ENCODE measurements at places on chromosomes 4 and X.

GRCh38 chr4:44738615-44739014 lies 12.3 kb upstream of the GNPDA2 start:
- no peak for DNase-seq

GRCh38 chrX:81120258-81120935 lies 81.3 kb downstream of the HMGN5 start:
- peak; percentile 0 for DNase-seq

DNA sequence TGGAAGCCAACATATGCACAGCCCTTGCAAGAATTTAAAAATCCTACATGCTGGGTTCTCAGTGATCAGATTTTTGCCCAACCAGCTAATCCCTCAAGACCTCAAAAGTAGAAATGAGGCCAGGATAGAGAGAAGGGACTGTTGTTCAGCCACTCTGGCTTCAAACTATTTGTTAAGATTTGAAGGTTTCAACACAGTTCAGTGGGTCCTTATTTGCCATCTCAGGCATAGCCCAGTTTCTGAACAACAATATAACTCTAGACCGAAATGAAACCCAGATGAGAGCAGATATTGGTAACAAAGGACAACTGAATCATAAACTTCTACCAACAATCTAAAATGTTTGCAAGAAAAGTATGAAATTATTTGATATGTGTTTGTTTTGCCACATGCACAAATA lies 237.3 kb downstream of the NR3C2 start:
- DNase-seq, result peak; percentile 18

DNA sequence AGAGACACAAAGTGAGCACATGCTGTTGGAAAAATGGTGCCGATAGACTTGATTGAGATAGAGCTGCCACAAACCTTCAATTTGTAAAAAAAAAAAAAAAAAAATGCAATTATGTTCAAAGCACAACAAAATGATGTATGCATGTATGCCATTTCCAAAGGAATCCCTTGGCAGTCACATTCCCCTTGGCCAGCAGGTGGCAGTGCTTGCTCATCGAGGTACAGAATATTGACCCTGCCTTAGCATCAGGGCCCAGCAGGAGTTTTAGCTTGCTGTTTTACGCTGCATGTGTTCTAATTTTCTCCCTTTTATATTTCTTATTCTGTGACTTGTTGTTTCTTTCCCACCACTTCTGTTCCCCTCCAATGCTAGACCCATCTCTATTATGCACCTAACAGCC lies 34.5 kb upstream of the CYBB start:
- peak; percentile 67 for DNase-seq

DNA sequence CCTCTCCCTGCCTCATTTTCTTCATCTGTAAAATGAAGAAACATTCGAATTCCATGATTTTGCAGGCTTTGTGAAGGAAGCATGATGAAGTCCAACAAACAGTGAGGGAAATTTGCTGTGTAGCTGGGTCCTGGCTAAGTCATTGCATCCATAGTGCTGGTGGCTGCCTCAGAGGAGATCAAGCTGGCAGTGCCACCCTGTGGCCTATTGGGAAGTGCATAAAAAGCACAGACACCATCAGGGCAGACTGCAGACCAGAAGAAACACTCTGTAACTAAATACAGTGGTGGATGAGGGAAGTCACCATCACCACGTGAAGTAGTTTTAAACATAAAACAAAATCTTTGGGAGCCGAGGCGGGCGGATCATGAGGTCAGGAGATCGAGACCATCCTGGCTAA lies 40.7 kb upstream of the DDX3X start:
- DNase-seq, result peak; percentile 2

- peak; percentile 63 for DNase-seq
These were observed 1.8 kb downstream of the RAP2C start for GRCh38 chrX:132217203-132218073.

- no peak for DNase-seq
These were observed 18.2 kb upstream of the UGT2B10 start for GRCh38 chr4:68797618-68798017.

- DNase-seq, result no peak
These were observed 946.4 kb downstream of the PDHA2 start for GRCh38 chr4:96786306-96786705.

GRCh38 chrX:103214870-103215424 lies at the start of gene BEX4:
TSS of gene BEX4 (plus strand) at chrX:103215108. CDS start at chrX:103216154, 1,046 bp downstream.
- peak; percentile 86 for DNase-seq

DNA sequence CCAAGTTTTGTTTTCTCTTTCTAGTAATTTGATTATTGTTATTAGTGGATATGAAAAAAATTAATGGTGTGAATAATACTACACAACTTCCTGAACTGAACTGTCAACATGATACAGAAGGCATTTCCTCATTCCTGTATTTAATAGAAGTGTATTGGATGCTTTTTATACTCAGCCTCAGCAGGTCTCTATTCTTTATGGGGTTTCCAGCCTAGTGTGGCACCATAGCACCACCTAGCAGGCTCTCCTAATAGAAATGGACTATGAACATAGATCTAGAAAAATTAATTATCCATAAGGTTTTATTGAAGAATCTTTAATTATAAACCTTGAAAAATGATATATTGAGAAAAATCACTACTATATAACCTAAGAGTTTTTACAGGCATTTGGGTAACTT lies 52.4 kb downstream of the GLRB start:
- DNase-seq, result peak; percentile 17

DNA sequence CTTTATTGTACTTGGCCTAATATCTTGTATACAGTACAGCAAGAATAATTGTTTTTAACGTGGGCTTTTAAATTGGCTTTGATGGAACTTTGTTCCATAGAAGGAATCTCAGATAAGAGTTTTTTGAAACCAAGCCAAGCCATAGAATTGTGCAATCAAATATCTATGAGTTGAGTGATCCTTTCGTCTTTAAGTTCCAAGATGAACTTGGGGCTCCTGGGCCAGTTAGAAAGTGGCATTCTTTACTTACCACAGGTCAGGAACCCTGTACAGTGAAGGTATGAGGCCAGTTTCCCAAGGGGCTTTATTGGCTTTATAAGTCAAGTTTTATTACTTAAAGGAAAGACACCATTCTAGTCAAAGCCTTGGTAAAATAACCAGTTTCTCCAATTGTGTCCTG lies 2104.2 kb downstream of the PCDH7 start:
- DNase-seq, result no peak

DNA sequence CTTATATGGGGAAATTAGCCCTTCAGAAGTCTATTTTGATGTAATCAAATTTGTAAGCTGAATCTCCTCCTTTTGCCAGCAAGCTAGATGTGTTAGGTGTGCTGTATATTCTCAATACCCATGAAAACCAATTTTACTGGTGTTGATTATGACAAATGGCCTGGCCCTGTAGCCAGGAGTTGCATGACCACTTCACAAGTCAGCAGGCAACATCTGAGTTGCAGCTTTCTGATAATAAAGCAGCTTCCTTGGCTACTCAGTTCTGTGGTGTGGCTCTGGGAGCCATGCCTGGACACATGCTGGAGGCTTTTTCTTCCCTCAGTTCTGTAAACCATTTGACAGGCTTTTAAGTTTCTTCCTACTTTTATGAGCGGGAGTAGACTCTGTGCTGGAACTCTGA lies 154.1 kb upstream of the CXCL13 start:
- DNase-seq, result no peak

- no peak for DNase-seq
These were observed 59.6 kb upstream of the CASK start for GRCh38 chrX:41982953-41983352.

DNA sequence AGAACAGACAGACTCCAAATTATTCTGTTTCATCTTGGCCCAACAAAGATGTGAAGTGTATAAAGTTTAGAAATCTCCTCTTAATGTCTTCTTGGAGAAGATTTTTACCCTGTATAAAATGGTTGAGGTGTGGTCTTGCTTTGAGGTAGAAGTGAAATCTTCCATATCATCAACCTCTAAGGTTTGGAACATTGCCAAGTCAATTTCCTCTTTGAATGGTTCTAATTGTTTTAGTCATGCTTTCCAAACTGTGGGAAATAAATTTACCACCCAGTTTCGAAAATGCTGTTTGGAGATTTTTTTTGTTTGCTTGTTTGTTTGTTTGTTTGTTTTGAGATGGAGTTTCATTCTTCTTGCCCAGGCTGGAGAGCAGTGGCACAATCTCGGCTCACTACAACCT lies 174.1 kb upstream of the ADAMTS3 start:
- DNase-seq, result no peak

GRCh38 chrX:41275661-41276609 lies 58.0 kb upstream of the DDX3X start:
- peak; percentile 73 for DNase-seq

DNA sequence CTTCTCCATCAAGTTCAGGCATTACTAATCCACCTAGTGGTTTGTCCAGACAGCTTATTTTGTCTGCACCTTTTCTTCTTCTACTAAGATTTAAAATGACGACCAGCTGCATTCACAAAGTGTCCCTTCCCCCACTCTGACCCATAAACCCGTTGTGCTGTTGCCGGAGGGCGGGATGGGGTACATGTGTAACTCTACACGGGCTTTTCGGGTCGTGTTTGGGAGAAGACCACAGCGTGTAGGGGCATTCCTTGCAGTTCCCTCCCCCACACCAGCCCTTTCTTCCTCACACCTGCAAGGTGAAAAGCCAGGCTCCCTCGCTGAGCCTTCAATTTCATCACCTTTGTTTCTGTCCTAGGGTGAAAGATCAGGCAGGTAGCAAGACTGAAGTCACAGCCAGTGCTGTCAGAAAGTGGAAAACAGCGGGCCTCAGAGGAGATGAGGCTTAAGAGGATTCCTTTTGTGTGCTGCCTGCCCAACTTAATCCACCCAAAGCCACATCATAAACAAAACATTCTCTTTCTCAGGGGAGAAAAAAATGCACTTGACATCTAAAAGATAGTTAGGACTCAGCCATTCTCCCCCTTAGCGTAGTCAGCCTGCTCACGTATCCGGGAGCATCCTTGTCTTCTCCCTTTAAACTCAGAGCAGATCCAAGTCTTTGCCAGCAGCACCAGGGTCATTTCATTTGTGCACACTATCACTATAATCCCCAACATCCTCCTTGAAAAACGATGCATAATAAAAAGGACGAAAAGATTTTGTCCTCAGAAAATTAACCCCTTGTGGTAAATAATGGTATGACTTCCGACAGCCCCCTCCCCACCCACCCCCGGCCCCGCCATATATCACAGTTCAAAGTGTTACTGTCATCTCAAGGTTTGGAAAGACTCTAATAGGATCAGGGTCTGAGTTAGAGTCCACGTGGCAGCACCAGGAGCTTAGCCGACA lies 599.0 kb downstream of the RAB28 start:
- no peak for DNase-seq

GRCh38 chr4:55730280-55730931 lies 89.2 kb upstream of the EXOC1L start:
- no peak for DNase-seq

GRCh38 chr4:98506462-98507132 lies 151.8 kb downstream of the TSPAN5 start:
- no peak for DNase-seq

- DNase-seq, result no peak
These were observed 175.9 kb downstream of the ANTXR2 start for GRCh38 chr4:79897174-79897573.

GRCh38 chrX:136141569-136141968 lies 5.8 kb upstream of the FHL1 start:
- DNase-seq, result no peak

DNA sequence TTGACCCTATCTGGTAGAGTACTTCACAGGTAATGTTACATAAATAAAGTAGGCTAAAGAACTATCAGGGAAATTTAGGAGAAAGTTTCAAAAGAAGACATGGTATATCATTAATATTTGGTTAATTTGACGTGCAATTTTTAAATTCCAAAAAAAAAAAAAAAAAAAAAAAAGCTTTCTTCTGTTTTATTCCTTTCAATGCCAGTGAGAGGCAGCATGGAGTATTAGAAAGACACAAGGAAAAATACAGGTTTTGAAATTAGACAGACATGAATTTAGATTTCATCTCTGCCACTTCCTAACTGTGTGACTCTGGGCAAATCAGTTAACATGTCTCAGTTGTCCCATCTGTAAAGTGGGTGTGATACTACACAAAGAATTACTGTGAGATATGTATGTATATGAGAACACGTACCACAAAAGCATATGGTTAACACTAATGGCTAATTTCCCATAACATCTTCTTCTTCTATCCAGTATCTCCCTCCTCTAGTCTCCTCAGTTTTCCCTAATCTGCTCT lies 132.5 kb downstream of the GPC3 start:
- no peak for DNase-seq

DNA sequence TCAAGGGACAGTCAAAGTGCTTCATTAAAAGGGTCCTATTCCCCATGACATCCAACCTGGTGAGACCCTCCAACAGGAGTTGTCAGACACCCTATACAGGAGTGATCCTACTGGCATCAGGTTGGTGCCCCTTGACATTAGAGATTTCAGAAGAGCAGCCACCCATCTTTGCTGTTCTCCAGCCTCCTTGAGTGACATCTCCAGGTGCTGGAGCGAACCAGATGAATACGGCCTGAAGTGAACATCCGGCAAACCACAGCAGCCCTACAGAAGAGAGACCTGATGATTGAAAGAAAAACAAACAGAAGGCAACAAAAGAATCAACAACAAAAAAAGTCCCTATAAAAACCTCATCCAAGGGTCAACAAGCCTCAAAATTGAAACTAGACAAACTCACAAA lies 146.1 kb upstream of the PBDC1 start:
- no peak for DNase-seq

- no peak for DNase-seq
These were observed 7.0 kb downstream of the TACC3 start for GRCh38 chr4:1728061-1728980.

- peak; percentile 85 for DNase-seq
These were observed 57.1 kb upstream of the MID1 start for GRCh38 chrX:10677490-10677889.

DNA sequence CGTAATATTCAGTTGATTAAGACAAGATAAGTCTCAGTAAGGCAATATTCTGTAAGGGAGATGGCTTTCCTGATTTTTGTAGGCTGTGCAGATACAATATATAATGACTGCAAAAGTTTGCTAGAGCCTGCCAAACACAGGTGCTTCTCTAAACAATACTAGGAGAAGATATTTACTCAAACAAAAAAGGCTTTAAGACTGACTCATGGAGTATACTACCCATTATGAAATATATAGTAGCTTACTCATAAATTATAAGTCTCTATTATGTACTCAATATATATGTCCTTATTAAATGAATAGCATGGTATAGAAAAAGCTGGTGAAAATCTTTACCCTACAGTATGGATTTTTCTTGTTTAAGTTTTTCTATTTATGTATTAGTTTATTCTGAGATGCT lies 93.2 kb upstream of the IL15 start:
- DNase-seq, result no peak

DNA sequence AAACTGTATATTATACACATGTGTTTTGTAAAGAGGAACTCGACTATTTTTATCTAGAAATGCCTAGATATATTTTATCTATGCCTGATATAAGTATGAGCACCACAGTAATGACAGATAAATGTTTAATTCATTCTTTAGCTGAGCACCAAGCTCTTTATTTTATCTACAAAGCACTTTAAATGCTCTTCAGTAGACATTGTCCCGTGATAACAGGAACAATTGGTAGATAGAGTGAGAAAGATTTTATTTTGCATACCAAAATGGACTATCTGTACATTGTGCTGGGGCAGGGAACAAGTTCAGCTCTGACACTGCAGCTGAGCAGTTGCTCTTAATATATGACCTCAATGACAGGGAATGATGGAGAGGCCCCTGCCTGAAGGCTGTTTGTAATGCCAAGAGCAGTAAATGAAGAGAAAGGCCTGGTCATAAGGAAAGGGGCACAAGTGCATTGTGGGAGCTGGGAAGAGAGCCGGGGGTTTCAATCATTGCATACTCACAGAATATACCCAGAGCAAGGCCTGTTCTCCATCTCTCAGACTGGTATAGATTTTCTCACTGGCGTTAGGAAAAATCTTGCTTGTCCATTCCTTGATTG lies 57.3 kb downstream of the SEPTIN11 start:
- no peak for DNase-seq

Data from G401 (cell line).